NAMALWA (cell line): ENCODE measurements at places on chromosomes 3 and 15.

- DNase-seq: no peak
These were observed 72.9 kb upstream of the ATP2C1 start for GRCh38 chr3:130820976-130821375.

- no peak for DNase-seq
These were observed 44.5 kb downstream of the NANOGP8 start for GRCh38 chr15:35040339-35041255.

DNA sequence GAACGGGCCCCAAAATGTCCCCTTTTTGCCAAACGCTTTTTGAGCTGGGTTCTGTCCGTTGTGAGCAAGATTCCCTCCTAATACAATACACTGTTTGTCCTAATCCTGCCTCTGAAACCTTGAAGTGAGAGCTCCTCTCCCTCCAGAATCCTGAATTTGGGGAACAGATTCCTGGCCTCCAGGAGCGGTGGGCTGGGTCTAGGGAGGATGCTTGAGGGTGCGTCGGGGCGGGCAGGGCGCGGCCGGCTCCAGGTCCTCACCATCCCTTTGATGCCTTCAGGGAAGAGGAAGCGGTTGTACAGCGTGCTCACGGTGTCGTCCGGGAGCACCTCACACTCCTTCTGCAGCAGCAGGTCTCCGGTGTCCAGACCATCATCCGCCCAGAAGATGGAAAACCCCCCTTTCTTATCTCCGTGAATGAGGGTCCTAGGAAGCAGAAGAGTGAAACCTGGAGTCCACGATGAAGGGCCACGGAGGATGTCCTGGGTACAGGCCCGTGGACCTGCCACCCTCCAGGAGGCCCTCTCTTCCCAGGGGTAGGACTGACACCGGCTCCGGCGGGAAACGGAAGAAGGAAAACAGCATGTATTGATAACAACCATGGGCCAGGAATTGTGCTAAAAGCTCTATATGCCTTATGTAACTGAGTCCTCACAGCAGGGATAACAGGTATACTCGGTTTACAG, 23.2 kb downstream of the ALDH1L1 start:
- DNase-seq: no peak

GRCh38 chr15:82871832-82872484, 62.5 kb downstream of the WHAMM start:
- no peak for DNase-seq

- peak; percentile 71 for DNase-seq
These were observed 3.9 kb upstream of the TLE3 start for GRCh38 chr15:70101459-70102113.
